ENCODE measurements at places on chromosomes 11 and 22. TPM values are rescaled to one million over a fixed set of nuclear protein-coding genes. Genes with fewer than 3 reads are reported as not detected.
A peak's percentile ranks its signal among the peaks of the same experiment; 100 is the strongest.

Gene SERHL2
- total RNA-seq = not detected

Gene KCNK4
- not detected for total RNA-seq

Gene SLCO2B1
- total RNA-seq = 0.12 TPM

GRCh38 chr22:45946805-45947600 lies 30.0 kb downstream of the WNT7B start:
- no peak for DNase-seq

DNA sequence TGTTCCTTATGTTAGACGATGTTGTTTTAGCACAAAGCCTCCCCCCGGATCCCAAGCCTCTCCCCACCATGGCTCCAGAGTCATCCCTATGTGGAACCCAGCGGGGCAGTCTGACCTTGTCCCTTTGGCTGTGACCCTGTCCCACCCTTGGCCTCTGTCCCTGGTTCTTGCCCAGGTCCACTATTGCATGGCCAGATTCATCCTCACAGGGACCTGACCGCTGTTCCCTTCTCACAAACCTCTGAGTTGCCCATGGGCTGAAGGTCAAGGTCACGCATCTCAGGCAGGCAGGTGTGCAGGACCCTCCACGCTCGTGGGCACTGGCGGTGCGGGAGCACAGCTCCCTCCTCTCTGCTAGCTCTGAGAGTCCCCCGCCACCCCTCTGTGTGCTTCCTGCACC lies 39.0 kb downstream of the BCR start:
- DNase-seq = no peak

GRCh38 chr11:74332291-74332690 lies 20.9 kb upstream of the P4HA3 start:
- no peak for DNase-seq

DNA sequence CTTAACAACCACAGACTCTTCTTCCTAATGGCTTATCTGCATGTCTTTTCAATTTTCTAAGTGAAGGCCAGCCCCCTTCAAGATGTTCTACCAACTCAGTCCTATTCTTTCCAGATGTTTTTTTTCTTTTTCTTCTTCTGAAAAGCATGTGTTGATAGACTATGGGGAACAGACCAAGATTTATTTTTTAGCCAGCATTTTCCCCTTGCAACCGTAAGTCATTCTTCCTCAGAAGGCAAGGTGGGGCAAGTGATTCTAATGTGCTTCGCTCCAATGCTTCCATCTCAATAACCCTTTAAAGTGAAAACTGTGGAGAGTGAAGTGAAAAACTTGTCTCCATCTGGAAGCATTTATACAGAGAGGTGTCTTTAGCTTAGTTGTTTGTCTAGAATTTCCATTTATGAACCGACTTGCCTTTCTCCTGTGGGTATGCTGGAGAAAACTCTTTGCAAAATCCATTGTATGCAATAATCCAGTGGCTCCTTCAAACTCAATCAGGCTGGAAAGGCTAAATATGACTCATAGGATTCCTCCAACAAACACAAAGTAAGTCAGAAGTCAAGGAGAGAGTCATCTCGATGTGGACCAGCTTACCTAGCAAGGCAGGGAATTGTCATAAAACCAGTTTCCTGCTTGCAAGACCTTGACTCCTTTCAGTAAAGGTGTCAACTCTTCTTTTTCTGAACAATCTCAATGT lies 83.7 kb downstream of the MAML2 start:
- no peak for DNase-seq

DNA sequence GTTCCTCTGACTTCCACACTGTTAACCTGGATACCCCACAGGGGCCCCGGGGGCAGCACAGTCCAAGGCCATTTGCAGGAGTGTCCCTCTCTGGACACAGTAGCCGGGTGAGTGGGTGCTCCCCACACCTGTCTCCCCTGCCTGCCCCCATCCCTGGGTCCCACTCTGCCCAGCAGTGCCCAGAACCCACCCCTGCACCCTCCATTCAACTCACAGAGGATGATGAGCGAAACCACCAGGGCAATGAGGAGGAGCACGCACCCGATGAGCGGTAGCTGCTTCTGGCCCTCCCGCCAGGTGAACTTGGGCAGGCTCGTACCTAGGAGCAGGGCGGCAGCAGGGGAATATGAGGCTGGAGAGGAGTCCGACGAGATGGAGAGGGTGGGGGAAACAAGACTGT lies 12.2 kb downstream of the TMPRSS13 start:
- DNase-seq = no peak

- no peak for DNase-seq
Observed at GRCh38 chr22:19930551-19931486, 10.8 kb upstream of the COMT start.

- DNase-seq = no peak
Observed at GRCh38 chr11:116683982-116684381, 88.8 kb downstream of the BUD13 start.

- DNase-seq = no peak
Observed at GRCh38 chr11:22602504-22602903, 23.1 kb downstream of the FANCF start.

DNA sequence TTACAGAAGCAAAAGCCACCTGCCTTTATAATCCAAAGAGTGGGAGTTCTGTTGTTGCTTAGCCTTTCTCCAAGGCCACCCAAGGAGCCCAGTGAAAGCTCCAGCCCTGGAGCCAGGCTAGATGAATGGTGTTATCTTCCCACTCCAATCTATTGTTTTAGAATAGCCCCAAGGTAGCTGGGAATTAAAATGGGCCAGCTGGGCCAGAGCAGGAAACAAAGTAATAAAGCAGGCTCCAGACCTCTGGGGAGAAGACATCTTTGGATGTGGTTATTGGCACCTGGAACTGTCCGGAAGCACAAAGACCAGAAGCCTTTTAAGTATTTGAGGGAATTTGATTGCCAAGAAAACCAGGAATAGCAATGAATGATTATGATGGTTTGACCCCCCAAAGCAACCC lies 8.8 kb downstream of the C11orf96 start:
- peak; percentile 37 for DNase-seq
